Muscle of back (tissue), 13 donors: ENCODE measurements at places on chromosomes 16 and 17. TPM values are rescaled to one million over a fixed set of nuclear protein-coding genes. Genes with fewer than 3 reads are reported as not detected.

ABCA8 gene
- polyA plus RNA-seq: 20.8 TPM

DNA sequence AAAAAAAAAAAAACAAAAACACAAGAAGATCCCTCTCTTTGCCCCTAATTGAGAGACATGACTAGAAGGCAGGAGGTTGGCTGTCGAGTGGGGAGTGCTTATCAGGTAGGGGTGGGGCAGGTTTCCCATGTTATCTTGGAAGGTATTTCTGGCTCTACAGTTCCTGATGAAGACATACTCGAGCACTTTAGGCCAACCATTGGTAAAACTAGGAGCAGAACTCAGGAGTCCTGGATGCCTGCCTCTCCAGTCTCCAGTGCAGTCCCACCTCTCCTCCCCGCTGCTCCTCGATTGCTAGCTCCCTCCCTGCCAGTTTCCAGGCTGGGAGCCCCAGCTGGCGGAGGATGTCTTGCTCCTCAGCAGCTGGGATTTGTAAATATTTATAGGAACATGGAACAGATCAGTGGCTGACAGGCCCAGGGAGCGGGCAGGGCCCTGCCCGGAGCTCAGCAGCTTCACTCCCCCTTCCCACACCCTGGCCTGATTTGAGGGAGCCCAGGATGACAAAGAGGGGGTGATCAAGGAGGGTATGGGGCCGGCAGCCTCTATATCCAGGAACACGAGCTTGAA lies 11.4 kb upstream of the C1QL1 start:
- no peak for DNase-seq

DNA sequence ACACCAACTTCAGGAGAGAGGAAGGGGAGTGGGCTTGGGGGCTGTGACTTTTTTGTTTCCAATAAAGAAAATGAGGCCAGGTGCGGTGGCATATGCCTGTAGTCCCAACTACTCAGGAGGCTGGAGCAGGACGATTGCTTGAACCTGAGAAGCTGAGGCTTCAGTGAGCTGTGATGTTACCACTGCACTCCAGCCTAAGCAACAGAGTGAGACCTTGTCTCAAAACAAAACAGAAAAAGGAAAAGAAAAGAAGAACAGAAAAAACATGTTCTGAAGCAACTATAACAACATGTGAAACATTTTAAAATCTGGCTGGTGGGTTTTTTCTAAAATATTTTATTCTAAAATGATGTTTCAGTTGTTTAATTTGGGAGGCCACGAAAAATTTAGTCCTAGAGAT lies 554.0 kb upstream of the ZFHX3 start:
- no peak for DNase-seq

- DNase-seq: no peak
Measured at GRCh38 chr17:55303701-55304145, 39.0 kb downstream of the HLF start.

DNA sequence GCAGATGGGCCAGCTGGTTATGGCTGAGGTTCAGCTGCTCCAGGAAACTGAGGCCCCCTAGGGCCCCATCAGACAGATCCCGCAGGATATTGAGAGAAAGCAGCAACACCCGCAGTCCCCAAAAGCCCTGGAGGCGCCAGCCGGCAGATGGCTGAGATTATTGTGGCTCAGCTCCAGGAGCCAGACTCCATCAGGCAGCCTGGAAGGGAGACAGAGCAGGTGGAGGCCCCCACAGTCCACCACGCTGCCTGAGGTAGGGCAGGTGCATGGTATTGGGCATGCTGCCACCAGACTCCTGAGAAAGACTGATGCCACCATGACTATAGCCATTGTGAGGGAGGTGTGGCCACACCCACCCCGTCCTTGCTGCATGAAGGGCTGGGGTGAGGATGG lies 9.5 kb upstream of the TMEM101 start:
- no peak for DNase-seq

DNA sequence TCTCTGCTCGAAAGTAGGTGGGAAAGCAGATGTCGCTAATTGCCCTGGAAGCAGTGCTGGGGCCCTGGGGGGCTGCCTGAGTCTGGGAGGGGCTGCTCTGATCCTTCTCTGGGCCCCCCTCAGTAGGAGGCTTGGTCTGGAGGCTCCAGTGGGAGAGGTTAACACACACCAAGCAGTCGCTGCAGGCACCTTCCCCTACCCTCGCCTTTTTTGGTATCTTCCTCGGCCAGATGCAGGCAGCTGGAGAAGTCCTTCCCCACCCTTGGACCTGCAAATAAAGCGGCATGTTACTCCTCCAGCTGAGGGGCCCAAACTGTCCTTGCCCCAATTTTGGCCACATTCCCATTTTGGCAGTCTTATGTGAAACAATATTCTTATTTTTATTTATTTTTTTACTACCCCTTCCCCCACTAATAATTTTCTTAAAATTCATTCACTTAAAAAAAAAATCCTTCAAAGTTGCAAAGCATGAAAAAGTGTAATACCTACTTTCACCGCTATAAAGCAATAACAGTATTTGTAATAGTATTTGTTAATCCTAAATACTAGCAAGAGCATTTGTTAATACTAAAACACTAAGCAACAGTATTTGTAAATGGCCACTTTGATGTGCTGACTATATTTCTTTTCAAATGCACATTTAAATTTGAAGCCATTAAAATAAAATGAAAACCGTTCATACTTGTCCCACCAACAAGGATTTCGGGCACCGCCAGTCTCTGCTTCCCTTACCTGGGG lies 15.0 kb downstream of the C16orf46 start:
- DNase-seq: no peak

- no peak for DNase-seq
Measured at GRCh38 chr16:49576941-49577340, 203.3 kb downstream of the C16orf78 start.

GRCh38 chr16:76835339-76835738 lies 355.7 kb upstream of the MON1B start:
- DNase-seq: peak; percentile 88

SMYD4 gene
- 9.1 TPM for polyA plus RNA-seq

DNA sequence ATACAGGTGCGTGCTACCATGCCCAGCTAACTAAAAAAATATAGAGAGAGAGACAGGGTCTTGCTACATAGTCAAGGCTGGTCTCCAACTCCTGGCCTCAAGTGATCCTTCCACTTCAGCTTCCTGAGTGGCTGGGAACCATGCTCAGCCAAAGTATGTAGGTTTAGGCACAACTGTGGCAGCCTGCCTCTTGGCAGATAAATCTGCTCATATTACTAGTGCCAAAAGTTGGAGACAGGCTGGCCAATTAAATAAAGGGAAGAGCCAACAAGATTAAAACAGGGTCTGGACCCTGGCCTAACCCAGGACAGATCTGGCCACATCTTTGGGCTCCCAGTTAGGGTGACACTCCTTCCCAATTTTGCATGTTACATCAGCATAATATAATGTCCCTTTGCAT lies 151.7 kb downstream of the CBLN1 start:
- DNase-seq: no peak

PTGES3L gene
- polyA plus RNA-seq: 66.8 TPM

DNA sequence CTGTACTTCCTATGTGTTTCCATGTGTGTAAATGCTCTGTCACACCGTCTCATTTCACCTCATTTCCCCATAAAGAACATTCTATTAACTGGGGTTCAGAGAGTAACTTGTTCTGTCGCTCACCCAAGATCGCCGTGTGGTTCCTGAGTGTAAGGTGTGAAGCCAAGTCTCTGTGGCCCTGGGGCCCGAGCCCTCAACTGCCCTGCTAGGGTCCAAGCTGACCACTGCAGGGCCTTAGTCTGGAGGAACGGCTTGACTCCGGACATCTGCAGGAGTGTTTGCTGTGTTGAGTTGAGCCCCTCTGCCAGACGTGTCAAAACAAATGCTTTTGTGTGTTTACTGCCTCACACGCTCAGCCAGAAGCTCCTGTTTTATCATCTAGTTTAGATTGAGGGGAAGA lies 244.1 kb downstream of the CCDC182 start:
- DNase-seq: no peak

- DNase-seq: no peak
Measured at GRCh38 chr16:80976946-80977345, 29.7 kb downstream of the CMC2 start.

GRCh38 chr17:45824475-45824874 lies 20.2 kb upstream of the SPPL2C start:
- DNase-seq: no peak

VAT1L gene
- 1.9 TPM for polyA plus RNA-seq

DNA sequence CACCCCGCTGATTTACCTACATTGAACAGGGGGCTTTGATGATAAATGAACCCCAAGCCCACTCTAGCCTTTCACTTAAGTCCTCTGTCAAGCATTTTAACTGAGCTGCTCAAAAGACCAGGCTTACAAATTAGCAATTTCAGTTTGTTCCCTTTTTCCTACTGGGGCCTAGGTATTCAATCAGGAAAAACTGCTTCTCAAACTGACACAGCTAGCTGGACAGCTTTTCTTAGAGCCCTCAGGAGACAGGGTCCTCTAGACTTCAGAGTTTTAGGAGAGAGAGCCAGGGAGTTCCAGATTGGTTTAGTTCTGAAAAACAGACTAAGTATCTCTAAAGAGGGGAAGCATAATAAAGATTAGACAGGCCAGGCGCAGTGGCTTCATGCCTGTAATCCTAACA lies 6.2 kb upstream of the HEXIM2 start:
- no peak for DNase-seq

DNA sequence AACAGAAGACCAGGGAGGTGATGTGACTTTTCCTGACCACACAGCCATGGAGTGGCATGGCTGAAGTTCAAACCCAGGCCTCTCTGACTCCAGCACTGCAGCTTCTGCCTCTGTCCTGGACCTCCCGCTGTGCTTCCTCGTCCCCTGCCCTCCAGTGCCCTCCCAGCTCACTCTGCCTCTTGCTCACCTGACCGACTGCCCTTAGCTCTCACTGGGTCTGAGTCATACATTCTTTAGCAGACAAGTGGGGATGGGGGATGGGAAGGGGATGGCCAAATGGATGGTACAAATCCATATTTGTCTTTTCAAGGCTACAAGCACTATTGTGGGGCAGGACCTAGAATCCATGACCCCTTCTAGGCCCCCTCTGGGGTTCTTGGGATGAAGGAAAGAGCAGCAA lies 33.0 kb downstream of the PITPNM3 start:
- DNase-seq: no peak

DNAH9 gene
- 0.98 TPM for polyA plus RNA-seq

ADAT1 gene
- 31.9 TPM for polyA plus RNA-seq

TBC1D3E gene
- not detected for polyA plus RNA-seq

PLA2G10 gene
- polyA plus RNA-seq: 0.44 TPM

DNA sequence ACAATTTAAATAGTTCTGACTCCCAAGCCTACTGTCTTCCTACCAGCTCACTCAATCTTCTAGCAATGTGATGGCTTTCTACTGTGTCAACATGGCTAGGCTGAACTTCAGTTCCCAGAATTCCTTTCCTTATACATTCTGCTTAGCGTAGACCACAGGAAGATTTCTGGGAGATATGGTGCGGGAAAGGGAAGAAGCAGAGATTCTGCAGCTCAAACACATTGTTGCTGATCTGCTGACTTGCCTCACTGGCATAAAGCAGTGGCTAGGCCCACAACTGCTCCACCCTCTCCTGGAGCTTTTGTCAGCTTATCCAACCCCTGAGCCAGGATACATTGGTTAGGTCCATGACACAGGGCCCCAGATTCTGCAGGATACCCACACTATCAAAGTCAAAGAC lies 58.8 kb downstream of the GAS7 start:
- DNase-seq: no peak

DNA sequence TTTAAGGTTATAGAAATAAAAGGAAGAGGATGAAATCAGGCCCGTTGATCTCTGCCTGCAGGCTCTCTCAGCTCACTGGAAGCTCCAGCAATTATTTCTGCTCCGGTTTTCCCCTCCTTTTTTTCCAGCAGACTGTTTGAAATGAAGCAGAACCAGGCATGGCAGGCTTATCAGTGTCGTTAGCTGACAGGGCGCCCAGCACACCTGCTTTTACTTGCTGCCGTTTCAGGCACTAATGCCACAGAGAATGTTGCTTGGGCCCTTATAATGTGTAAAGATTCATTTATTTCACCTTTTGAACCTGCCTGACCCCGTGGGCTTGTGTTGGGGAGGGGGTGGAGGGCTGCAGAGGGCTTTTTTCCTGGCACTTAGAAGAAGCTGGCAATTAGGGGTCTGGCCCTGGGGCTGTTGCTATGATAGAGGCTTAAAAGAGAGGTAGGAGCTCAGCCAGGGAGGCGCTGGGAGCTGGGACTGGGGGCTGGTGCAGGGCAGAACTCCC lies 108.1 kb downstream of the IRX3 start:
- DNase-seq: no peak

GRCh38 chr17:77637818-77638575 lies 320.5 kb upstream of the TNRC6C start:
- no peak for DNase-seq

- no peak for DNase-seq
Measured at GRCh38 chr16:58579587-58579986, 50.0 kb downstream of the CNOT1 start.

GRCh38 chr17:82031303-82031884 lies at the start of gene RAC3:
Gene RAC3 (plus strand): TSS chr17:82031678. CDS start chr17:82031762, 84 bp downstream.
- peak; percentile 44 for DNase-seq

DNA sequence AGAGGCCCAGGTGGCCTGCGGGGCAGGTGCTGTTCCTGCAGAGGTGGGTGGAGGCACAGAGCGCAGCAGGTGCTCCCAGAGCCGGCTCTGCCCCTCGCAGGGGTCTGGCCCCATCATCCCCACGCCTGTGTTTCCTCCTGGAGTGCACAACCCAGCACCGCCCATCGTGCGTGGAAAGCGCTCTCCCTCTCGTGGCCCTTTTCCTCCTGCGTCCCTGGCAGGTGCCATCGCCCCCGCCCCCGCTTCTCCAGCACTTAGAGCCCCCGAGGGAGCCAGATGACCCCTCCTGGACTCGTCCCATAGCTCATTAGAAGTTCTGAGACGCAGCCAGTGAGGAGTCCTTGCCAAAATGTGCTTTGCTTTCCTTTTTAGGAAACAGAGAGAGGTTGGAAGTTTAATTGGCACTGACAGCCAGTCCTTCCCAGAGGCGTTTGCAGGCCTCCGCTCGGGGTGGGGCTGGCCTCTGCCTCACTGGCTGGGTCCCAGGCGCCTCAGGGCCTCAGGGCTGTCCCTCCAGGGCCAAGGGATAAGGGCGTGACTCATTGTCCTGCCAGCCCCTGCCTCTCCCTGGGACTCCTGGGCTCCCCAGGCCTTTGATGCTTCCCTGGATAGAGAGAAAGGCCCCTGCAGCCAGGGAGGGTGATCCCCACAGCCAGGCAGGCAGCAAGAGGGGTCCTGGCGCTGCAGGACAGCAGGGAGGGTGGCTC lies 32.2 kb upstream of the CHMP6 start:
- peak; percentile 93 for DNase-seq

ANKRD11 gene
- 51.5 TPM for polyA plus RNA-seq

DNA sequence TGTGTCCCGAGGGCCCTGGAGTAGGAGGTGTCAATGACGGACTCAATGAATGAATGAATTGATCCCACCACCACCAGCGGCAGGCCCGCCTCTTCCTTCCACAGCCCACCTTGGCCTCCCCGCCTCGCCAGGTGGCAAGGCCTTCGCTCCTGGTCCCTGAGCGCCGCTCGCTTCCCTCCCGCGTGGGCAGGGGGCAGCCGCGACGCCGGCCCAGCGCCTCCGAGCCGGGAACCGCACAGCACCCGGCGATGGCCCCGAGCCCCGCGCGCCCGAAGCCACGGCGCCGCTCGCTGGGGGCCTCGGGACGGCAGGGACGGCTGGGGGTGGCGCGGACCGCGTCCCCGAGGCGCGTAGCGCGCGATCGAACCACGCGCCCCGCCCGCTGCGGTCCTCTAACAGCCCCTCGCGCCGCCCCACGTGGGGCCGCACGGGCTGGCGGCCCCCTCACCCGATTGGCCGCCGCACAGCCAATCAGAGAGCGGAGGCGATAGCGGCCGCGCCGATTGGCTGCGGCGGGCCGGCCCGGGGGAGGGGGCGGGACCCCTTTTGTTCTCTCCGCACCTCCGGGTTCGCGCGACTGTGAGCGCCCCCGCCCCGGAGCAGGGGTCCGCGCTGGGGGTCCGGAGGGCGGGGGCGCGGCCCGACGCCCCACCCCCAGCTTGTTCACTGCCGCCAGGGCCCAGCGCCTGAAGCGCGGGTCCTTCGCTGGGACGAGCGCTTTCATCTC lies 31.4 kb downstream of the ACTG1 start:
- DNase-seq: peak; percentile 79

ATAD5 gene
- 5.1 TPM for polyA plus RNA-seq
